ENCODE measurements at places on chromosomes 7 and 10.

DNA sequence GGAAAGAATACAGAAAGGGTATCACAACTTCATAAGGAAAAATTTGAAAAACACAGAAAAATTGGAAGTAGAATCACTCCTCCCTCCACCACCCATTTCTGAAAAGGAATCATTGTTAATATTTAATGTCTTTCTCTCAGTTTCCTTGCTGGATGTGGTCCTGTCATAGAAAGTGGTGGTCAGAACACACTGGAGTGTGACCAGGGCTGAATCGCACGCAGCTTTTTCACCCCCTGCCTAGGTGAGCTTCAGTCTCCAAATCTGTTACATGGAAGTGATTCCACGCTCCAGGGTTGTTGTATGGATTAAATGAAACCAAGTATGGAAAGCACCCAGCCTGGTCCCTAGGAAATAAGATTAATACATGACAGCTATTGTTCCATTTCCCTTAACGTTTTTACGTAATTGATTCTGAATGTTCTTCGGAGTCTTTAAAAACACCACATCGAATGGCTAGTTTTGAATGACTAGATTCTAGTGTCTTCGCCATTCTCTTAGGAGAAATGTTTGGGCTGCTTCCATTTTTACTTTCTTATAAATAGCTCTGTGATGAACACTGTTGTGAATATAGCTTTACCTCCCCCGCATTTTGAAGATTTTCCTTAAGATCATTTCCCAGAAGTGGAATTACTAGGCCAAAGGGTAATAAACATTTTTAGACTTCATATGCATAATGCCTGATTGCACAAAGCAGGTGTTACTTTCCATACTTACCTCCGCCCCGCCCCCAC is 10.9 kb upstream of the DUSP5 start:
- no peak for DNase-seq

DNA sequence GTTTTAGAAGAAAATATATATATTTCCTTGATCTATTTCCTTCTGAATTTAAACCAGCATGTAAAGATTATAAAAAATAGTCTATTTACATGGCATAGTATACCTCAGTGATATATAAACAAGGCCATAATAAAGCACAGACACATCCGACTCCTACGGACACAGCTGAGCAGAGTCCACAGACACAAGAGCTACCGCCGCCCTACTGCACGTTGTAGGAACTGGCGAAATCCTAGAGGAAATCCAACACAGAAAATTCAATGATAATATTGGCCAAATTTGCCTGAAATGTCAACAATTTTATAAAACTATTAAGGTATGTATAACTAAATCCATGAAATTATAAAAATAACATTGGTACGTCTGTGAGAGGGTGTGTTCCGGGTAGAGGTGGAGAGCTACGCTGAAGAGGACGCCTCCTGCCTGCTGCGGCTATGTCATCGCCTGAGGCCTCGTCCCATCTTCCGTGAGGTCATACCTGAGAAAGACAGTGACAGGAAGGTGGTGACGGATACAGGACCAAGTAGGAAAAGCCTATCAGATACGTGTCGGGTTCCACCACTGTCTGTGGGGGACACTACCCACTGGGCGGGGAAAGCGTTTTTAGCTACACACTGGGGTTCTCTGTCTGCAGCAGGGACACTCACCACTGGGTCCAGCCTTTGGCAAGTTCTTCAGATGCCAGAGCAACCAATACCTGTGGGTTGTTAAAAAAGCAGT is 29.3 kb upstream of the NCAPG2 start:
- no peak for DNase-seq

GRCh38 chr7:43137811-43138210 is 25.4 kb downstream of the HECW1 start:
- DNase-seq: no peak

DNA sequence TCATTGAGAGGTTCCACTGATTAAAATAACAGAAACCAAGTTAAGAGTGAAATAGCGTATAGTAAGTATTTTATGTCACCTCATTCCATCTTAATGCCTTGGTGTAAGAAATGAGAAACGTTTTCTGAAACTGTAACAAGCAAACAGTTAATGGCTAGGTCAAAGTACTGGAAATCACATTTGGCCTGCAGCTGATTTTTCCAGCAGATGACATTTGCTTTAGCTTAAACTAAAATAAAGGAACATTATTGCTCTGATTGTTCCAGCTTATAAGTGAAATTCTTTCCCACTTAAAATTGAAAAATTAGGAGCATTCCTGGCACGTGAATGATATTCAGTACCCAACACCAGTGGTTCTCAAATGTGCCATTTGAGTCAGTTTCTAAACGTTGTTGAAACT is 213.6 kb upstream of the DPP6 start:
- DNase-seq: no peak
